WTC11 (cell line): ENCODE measurements at places on chromosomes 16 and 17.
A peak's percentile ranks its signal among the peaks of the same experiment; 100 is the strongest.

DNA sequence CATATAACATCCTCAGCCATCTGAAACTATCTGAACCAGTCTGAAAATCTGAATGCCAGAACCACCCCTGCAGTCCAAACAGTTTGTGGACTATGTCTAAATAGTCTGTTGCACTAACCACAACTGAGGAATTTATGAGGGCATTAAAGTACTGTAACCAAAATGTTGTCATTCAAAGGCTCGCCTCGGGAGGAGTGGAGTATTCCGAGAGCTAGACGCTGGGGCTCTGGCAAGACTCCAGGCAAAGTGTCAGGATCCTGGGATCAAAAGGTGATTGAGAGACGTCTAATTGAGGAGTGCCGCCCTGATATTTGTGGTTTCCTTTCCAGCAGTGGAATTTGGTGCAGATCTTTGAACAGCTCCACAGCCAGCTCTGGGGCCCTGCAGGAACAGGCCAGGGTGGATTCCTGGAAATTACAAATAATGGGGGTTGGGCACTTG is 142.9 kb upstream of the MYOCD start:
- DNase-seq = no peak

- no peak for DNase-seq
These were observed 31.9 kb downstream of the CMC2 start for GRCh38 chr16:80974649-80975376.

- no peak for DNase-seq
These were observed 2.2 kb downstream of the HOXB2 start for GRCh38 chr17:48542698-48543106.

DNA sequence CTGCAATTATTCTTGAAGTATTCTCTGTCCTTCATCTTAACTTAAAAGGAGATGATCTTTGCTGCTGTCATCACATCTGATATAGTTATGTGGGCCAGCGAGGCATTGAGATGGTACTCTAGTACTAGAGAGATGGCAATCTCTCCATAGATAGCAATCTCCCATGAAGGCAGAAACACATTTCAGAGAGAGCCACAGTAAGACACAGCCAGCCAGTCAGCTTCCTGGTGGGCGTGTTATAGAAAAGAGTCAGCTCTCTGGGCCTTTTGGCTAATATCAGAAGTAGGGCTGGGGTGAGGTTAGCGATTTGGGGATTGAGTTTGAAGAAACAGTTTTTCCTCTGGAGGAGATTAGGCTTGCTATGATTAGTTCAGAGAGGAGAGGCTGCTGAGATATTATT is 22.6 kb upstream of the EFCAB13 start:
- DNase-seq = no peak

DNA sequence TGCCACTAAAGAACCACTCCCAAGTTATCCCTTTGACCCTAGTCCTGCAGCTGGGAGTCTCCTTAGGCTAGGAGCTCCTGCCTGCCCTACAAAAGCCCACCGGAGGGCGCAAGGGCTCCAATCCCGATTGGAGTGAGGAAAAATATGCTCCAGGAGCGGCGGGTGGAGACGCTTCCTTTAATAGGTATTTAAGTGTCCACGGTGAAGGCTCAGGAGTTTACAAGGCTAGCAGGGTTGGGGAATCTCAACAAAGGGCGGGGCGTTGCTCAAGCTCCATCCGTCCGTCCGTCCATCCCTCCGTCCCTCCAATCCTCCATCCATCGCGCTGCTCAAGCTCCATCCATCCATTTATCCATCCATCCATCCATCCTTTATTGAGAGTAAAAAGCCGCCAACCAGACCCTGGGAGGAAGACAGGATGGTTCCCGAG is 556 bp upstream of the SPNS1 start:
- DNase-seq = peak; percentile 78

DNA sequence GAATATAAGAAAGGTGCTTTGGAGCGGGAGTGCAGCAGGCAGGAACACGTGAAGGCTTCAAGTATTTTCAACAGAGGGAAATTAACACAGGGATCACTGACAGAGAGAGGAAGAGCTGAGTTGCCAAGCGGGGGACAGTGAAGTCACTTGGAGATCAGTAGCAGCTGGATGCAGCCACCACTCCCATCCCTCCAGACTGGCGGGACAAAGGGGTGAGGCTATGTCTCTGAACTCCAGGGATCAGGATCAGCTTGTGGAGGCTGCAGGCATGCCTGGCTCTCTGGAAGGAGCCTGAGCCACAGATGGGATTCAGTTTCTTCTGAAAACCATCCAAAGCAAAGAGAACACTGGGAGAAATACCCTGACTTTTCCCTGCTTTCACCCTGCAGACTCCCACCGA is 113.7 kb upstream of the IRX3 start:
- no peak for DNase-seq

- peak; percentile 79 for DNase-seq
These were observed 923 bp downstream of the ANKRD13B start for GRCh38 chr17:29593591-29594518.

DNA sequence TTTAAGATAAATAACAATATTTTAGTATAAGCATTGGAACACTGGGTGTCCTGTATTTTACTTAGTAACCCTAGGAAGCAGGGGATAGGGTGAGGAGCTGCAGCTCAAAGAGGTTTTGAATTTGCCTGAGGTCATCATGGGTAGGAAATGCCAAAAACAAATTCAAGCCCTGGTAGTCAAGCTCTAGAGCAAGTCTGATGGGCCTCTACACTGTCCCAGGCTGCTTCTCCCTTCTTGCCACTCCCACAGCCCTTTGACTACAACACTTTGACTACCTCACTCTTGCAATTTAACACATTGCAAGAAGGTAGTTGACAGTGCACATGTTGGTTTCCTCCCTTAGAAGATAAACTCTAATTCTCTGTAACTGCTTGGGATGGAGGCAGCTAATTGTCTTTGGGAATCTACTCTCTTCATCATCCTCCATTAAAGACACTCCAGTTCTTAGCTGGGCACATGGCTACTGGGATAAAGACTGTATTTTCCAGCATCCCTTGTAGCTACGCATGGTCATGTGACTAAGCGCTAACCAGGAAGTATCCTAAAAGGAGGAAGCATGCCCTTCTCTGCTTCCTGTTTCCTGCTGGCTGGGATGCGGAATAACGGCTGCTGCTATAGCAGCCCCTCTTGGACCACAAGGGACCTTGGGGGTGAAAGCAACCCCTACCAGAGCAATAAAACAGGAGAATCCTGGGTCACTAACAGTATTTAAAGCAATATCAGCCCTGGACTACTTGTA is 30.7 kb upstream of the SSTR2 start:
- no peak for DNase-seq

DNA sequence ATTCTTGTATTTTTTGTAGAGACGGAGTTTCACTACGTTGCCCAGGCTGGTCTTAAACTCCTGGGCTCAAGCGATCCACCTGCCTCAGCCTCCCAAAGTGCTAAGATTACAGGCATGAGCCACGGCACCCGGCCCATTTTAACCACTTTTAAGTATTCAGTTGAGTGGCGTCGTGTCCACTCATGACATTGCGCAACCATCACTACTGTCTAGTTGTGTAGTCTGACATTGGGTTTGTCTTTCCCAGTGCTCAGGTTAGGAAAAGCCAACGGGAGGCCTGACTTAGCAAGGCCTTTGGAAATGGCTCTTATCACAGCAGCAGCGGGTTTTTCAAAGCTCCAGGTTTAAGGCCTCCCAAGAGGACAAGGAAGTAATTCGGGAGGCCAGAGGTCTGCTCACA is 58.7 kb downstream of the LITAF start:
- no peak for DNase-seq

DNA sequence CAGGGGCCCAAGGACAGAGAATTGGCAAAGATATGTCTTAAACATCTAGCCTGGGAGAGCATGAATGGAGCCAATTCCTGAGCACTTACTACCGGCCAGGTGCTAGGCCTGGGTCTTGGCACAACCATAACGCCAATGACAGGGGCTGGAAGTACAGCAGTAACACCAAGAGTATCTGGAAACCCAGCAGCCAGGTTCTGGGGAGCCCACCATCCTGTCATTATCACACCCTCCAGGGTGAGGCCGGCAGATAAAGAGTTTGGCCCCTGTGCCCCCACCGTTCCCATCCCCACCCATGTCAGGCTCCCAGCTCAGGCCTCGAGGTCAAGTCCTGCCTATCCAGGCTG is 508 bp upstream of the TMC8 start:
- no peak for DNase-seq

DNA sequence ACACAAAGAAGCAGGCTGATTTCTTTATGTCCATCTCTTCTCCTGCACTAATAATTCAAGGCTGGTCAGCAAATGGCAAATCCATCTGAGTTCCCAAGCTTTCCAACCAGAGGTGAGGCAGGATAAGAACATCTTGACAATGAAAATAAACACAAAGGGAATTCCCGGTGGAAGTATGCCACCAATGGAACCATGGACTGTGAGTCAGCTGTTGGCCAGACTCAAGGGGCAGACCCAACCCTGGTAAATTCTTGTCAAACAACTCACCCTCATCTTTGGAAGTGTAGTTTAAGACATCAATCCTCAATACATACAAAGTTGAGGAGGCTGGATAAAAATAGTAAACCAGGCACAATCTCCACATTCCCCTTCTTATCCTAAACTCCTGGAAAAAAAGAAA is 74.3 kb upstream of the CES5A start:
- no peak for DNase-seq

- peak; percentile 37 for DNase-seq
These were observed 2.4 kb downstream of the ASGR1 start for GRCh38 chr17:7176841-7177190.

GRCh38 chr16:15961060-15961511 is 11.7 kb downstream of the ABCC1 start:
- no peak for DNase-seq

DNA sequence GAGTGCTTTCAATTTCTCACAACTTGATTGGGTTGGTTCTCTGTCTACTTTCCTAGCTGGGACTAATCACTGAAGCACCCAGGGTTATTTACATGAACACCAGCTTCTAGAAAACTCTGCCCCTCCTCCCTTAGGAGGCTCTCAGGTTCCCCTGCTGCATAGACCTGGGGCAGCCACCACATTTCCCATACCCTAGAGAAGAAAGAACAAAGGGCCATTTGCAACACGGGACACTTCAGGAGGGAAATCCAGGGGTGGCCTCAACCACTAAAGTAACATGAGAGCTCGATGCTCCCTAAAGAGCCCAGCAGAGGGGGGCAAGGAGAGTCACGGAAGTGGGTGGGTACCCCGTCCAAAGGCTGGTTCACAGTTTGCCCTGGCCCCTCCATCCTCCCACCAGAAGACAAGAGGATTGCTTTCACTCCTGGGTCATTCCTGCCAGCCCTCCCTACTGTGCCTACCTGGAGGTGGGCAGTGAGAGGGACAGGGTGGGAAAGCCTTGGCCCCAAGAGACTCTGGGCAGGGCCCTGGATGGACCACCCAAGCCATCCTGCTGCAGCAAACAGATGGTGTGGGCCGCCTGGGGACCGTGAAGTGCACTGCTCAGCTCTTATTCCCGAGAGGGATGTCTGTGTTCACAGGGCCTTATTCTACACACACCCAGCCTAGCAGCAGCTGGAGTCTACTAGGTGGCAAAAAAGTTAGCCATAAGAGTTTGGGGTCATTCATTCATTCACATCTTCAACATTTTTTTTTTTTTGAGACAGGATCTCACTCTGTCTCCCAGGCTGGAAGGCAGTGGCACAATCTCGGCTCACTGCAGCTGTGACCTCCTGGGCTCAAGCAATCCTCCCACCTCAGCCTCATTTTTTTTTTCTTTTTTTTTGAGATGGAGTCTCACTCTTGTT is 392.1 kb downstream of the SOX9 start:
- no peak for DNase-seq

- DNase-seq = no peak
These were observed 22.1 kb upstream of the ADAM11 start for GRCh38 chr17:44736551-44737240.

- no peak for DNase-seq
These were observed 9.3 kb downstream of the CCDC102A start for GRCh38 chr16:57527027-57527426.
